ENCODE measurements at places on chromosomes 12 and 14.
A peak's percentile ranks its signal among the peaks of the same experiment; 100 is the strongest.

GRCh38 chr12:11553871-11554533, 95.5 kb upstream of the ETV6 start:
- peak; percentile 56 for DNase-seq

DNA sequence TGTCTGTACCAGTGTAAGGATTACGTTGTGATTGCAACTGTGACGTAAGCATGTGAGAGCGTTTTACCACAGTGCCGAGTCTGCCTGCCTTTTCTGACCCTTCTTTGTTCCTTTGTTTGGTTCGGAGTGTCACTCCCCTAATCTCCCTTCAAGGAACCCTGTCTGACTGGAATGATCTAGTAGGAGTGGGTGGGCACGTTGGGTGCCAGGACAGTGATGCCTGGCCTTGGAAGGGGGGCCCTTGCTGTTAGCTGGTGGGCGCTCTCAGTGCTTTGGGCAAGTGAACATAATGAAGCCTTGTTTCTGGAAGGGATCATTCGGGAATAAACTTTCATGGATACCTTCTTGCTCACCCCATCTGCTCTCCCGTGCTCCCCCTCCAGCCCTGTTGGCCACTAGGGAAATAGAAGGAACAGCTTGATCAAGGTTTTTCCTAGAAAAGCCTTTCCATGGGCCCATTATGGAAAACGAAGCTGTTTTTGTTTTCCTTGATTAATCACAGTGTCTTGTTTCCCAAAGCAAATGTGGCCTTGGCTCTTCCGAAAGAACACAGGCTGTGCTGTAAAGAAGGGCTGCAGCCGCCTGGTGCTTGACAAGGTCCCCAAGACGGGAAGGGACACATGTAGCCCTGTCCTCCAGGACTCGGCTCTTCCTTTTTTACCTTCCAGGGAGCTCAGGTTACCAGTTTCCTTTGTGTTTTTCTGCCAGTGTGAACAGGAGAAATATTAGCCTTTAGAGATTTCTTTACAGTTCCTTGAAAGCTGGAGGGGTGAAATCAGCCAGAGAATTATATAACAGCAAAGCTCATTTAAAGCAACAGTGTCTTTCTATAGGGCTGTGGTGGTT, 215.5 kb downstream of the CRADD start:
- no peak for DNase-seq

DNA sequence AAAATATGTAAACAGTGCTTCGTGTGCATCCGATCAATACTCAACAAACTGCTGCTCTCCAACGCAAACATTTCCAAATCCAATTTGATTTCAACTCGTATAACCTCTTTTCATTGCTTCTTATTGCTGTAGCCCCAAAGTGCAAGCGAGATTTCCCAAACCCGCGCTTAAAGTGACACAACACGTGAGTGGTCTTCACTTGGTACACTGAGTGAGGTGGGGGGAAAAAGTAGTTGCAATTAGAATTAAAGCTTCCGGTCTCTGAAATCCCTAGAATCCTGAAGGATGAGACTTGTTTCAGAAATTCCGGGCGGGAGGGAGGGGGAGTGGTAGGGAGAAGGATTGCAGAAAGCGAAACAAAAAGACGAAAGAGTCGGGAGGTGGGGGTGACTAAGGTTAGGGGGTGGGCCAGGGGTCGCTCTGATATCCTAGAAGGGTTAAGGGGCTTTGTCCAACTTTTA, 387.5 kb downstream of the BCAT1 start:
- DNase-seq: no peak

- DNase-seq: no peak
Measured at GRCh38 chr14:99043756-99044155, 228.2 kb downstream of the BCL11B start.

GRCh38 chr14:103743691-103744090, 28.1 kb downstream of the ZFYVE21 start:
- no peak for DNase-seq

- no peak for DNase-seq
Measured at GRCh38 chr14:97143456-97143855, 346.3 kb downstream of the VRK1 start.

DNA sequence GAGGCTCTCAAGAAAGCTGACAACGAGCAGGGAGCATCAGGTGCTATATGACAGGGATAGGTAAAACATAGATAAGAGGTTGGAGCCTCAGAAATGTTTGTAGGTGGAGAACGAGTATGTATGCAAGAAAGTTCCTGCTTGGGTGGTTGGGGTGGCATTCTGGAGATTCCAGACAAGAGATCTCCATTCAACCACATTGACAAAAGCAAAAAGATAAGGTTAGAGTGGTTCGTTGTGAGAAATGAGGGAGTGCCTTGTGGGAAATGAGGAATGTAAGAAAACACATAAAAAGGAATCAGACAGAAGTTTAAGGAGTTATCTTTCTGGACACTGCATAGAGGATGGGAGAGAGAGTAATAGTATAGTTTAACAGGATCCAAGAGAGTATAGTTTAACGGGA, 290.3 kb downstream of the DPF3 start:
- DNase-seq: no peak

GRCh38 chr14:35875296-35875695, 49.2 kb downstream of the BRMS1L start:
- no peak for DNase-seq

GRCh38 chr12:132484891-132485441, 5.0 kb upstream of the FBRSL1 start:
- no peak for DNase-seq

DNA sequence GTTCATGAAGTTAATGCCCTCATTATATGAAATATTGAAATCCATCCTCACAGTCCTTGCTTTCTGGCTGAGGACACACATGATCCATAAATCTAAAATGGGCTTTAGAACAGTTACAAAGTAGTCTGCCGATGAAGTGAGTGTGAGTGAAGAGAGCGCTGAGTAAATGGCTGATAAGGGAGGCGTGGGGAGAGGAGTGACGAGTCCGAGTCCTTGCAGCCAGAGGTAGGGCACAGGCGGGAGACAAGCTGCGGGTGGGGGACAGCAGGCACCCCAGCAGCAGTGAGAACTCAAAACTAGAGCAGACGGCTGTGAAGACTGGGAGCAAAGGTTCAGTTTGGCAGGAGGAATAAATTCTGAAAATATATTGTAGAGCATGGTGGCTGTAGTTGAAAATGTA, 140.1 kb upstream of the ATP2B1 start:
- no peak for DNase-seq

- DNase-seq: no peak
Measured at GRCh38 chr14:36852981-36853691, 191.5 kb downstream of the PAX9 start.

- no peak for DNase-seq
Measured at GRCh38 chr12:94139816-94140215, 8.6 kb upstream of the PLXNC1 start.

DNA sequence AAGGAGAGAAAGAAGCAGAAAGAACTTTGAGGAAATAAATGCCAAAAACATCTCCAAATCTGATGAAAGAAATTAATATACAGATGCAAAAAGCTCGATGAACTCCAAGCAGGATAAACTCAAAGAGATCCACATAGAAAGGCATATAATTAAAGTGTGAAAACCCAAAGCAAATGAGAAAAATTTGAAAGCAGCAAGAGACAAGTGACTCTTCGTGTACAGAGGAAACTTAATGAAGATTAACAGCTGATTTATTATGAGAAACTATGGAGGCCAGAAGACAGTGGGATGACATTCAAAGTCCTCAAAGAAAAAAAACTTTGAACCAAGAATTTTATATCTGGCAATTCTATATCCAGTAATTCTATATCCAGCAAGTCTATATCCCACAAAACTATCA, 163.0 kb upstream of the TMCC3 start:
- DNase-seq: no peak

DNA sequence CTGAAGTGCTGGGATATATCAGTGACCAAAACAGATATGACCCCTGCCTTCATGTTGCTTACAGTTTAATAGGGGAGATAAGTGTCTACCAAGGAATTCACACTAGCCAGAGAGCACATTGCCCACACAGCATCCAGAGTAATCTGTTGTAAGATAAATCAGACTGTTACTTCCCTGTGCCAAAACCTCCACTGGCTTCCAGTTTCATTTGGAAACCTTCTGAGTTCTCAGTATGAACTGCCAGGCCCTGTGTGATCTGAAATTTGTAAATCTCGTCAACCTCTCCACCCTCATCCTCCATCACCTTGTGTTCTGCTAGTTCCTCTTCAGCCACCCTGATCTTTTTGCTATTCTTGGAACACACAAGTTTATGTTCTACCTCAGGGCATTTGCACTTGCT, 154.7 kb downstream of the ETV6 start:
- no peak for DNase-seq

DNA sequence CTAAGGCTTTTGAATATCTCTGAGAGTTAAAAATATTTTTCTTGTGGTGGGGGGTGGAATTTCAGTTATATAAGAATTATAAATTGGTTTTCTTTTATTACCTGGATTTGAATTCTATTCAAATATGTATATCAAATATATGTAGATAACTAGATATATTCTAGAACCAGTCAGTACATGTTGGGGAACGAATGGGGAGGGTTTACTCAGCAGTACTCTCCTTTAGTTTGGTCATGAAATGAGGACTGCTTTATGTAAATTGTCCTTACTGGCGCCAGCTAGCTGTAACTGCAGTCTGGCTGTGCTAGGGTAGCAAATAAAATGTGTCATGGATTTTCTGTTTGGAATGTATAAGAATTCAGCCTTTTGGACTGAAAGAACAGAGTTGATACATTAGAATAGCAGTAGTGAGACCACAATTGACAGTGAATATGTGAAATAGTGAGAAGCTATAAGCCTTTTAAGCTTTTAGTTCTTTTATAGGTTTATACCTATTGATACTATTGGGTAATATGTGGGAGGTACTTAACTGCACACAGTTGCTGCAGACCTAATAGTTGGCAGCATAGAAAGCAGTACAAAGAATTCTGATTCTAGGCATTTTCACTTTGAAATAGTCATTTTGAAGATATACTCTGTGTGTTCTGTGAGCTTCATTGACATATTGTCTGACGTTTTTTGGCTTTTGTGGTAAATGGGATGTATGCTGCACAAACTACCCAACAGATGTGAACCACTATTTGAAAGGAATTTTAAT, 29.0 kb downstream of the ATF7IP start:
- DNase-seq: peak; percentile 81

GRCh38 chr12:65306366-65307168, 28.1 kb downstream of the MSRB3 start:
- no peak for DNase-seq

DNA sequence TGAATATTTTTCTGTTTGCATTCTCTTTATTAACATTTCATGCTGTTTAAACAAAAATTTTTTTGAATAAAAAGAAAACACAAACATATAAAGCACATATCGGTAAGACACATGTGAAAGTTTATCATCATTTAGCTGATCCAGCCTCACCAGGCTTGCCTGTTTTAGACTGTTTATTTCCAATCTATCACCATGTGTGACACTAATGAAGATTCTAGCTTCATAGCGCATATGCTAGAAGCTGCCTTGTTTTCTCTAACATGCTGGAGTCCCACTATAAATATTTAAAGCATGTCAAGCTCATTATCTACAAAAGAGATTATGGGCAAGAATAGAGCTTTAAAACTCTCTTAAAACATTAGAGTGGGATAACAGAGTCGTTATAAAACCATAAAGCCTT, 25.4 kb upstream of the ADAMTS20 start:
- DNase-seq: no peak
